CD14-positive monocyte (primary cell): ENCODE measurements at places on chromosomes 7 and 10. TPM values are rescaled to one million over a fixed set of nuclear protein-coding genes. Genes with fewer than 3 reads are reported as not detected.

The MBLAC1 gene
- polyA plus RNA-seq = 0.57 and 0.94 TPM in 2 replicates

DNA sequence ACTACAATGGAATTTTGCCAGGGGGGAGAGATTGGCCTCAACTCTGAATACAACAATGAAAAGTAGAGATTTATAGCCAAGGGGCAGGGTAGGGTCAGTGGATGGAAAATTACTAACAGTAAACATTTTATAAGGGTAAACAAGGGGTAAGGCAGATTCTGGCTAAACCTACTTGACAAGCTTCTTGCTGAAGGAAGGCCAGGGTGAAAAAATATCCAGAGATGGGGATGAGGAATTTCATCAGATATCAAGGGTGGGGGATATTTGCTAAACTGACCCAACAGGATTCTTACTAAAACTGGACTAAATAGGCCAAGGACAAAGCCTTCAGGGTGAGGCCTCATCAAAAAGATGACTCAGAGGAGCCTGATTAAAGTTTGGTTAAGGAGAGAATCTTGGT lies 156.3 kb downstream of the RTKN2 start:
- DNase-seq = no peak

GRCh38 chr7:111140091-111140865 lies 49.4 kb downstream of the LRRN3 start:
- DNase-seq = no peak

DNA sequence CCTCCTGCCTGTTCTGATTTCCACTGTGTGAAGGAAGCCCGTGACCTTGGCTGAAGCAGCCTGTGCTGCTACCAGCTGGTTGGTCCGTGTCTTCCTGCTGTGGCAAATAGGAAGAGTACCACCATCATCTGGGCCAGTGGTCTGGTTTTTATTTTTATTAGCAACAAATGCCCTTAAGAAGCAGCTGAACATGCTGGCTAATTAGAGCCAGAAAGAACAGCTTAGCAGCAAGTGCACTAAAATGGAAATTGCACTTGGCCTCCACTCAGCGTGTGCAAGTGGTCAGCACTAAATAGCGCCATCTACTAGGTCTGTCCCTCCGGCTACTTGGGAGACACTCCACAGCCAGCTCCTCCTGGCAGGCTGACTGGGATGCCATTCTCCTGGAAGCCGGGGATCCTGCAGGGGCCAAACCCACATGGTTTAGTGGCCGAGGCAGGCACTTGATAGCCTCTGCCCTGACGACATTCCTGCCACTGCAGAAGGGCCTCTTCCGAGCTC lies 690.3 kb upstream of the FOXK1 start:
- no peak for DNase-seq

The TWIST1 gene
- not detected for polyA plus RNA-seq

DNA sequence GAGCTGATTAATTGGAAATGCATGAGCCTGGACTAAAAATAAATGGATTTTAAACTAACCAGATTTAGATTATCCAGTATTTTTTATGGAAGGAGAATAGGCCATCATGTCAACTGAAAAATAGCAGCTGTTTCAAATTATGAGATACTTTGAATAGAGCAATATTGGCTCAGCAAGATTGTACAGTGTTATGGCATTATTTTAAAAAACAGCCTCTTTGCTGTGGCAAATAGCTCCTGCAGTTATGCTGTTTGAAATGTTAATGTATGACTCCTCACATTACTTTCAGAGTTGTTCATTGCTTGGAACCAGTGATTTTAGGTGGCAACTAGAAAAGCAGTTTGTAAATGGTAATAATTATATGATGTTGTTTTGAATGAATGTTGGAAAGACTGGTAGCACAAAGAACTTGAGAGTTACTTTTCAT lies 244.5 kb downstream of the KIAA1217 start:
- DNase-seq = no peak
